Left hindlimb (tissue), 1 donor: ENCODE measurements at places on chromosomes 1 and 21.

DNA sequence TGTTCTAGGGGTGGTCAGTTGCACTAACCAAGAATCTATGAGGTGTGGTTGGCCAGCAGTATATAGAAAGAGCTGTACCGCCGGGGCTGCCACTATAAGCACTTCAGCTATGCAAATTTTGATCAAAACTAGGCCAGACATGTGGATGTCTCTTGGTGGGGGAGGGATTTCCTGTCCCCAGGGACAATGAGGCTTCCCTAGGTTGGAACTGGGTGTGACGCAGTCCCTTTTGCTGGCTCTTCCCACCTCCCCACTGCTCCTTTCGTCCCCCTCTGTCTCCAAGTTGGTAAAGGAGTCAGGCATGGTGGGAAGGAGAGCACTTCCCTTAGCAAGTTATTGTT, 13.6 kb downstream of the SDCCAG8 start:
- DNase-seq = no peak

- DNase-seq = no peak
Measured at GRCh38 chr21:28154121-28154520, 838.6 kb downstream of the LTN1 start.

GRCh38 chr1:107196973-107197562, 56.2 kb downstream of the NTNG1 start:
- no peak for DNase-seq

DNA sequence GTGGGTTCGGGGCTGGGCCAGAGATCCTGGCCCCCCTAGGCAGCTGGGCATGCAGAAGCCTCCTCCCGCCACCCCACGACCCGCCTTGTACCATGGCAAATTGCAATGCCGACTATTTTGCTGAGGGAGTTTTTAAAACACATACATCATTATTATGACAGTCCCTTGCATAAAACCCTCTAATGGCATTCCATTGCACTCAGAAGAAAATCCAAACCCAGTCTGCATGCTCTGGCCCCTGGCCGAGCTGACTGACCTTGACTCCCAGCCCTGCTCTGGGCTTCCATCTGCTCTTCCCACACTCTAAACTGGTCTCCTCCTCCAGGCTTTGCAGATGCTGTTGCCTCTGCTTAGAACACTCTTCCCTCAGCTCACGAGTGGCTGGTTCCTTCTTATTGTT, 28.0 kb downstream of the PADI2 start:
- DNase-seq = no peak

DNA sequence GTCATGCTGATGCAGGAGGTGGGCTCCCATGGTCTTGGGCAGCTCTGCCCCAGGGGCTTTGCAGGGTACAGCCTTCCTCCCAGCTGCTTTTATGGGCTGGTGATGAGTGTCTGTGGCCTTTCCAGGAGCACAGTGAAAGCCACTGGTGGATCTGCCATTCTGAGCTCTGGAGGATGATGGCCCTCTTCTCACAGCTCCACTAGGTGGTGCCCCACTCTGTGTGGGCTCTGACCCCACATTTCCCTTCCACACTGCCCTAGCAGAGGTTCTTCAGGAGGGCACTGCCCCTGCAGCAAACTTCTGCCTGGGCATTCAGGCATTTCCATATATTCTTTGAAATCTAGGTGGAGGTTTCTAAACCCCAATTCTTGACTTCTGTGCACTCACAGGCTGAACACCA, 1188.6 kb downstream of the MRPL39 start:
- no peak for DNase-seq
